ENCODE measurements at places on chromosomes 13 and 19. TPM values are rescaled to one million over a fixed set of nuclear protein-coding genes. Genes with fewer than 3 reads are reported as not detected.

Gene KIR3DL1
- total RNA-seq, result not detected

Gene CNMD
- not detected for total RNA-seq

Gene CCDC169
- not detected for total RNA-seq

Gene ZNF100
- total RNA-seq, result 5.1 TPM

Gene PCDH20
- total RNA-seq, result 0.66 TPM

Gene SULT2A1
- not detected for total RNA-seq

Gene FAM83E
- not detected for total RNA-seq

Gene ERICH6B
- total RNA-seq, result not detected

Measured in subcutaneous adipose tissue (tissue), 4 donors.